ENCODE measurements at places on chromosomes 3 and 15.

DNA sequence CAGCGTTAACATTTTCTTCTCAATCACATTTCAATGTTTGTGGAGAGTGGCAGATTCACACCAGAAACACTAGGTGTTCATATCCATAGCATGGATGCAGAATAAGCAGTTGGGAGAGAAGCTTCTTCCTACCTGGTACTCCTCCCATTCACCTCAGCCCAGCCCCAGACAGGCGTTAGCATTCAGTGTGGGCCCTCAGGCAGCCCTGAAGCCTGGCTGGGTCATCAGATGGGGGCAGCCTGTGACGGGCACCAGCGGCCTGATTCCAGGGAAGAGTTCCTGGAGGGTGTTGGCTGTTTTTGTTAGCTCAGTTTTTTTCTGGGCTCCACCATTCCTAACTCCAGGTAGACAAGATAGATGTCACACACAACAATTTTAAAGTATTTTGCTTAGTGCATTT, 31.1 kb downstream of the APH1B start:
- DNase-seq: no peak

DNA sequence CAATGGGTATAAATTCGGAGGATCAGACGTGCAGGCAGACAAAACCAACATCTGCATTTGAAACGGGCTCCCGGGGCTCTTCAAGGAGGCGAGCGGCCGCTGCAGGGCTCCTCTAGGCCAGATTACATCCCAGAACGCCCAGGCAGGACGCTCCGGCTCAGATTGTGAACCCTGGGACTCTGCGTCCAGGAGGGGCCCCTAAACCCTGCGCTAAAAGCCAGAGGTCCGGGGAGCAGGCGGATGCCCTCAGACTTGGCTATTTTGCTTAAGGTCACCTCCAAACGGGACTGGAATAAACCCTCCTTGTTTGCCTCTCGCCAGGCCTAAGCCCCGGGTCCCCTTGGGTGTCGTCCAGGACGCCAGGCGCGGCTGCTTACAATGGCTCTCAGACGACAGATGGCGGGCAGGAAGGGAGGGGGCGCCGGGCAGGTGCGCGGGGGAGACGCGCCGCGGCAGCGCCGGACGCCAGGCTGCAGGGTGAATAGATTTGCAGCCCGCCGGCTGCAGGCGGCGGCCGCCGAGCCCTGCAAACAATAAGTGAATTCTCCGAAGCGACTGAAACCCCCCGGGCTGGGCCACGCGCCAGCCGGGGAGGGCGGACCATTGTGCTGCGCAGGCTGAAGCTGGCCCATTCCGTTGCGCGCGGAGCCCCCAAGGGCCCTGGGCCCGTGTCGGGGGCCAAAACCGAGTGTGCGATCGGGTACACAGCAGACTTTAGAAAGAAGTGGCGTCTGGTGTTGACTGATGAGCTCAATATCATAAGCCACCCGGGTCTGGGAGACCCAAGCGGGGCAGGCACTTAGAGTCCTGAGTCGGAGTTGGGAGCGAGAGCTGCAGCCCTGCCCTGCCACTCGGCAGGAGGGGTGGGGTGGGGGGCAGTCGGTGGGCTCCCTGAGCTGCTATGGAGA, 32.3 kb upstream of the AMOTL2 start:
- no peak for DNase-seq

DNA sequence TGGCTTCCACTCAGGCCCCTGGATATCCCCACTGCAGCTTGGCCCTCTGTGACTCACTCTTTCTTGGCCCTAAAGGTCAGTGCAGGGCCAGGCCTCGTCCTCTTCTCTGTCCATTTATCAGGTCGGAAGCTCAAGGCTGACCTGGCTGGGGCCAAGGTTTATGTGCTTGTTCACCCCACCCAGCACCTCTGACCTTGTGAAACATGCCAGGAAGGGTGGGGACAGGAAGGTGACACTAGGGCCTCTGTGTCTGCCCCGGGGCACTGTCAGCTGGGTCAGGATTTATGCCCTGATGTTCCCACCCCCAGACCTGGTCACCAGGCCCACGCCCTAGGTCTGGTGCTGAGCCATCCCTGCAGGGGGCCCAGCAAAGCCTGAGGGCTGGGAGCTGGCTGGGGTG, 103.8 kb downstream of the FBLN2 start:
- no peak for DNase-seq

GRCh38 chr15:87477737-87478686, 778.5 kb downstream of the NTRK3 start:
- no peak for DNase-seq

- no peak for DNase-seq
Measured at GRCh38 chr3:72163809-72164634, 379.1 kb upstream of the PROK2 start.

- DNase-seq: no peak
Measured at GRCh38 chr15:76978522-76979330, 16.2 kb upstream of the PSTPIP1 start.

- DNase-seq: no peak
Measured at GRCh38 chr3:107384428-107384827, 7.2 kb downstream of the CCDC54 start.

- no peak for DNase-seq
Measured at GRCh38 chr3:78041486-78041885, 1001.6 kb downstream of the ROBO2 start.

DNA sequence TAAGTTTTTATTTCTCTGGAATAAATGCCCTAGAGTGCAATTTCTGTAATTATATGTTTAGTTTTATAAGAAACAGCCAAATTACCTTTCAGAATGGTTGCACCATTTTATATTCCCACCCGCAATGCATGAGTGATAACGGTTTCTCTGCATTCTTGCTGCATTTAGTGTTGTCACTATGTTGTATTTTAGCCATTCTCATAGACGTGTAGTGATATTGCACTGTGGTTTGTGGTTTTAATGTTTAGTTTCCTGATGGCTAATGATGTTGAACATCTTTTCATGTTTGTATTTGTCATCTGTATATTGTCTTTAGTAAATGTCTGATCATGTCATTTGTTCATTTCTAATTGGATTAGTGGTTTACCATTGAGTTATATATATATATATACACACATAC, 73.0 kb upstream of the GOLIM4 start:
- no peak for DNase-seq

DNA sequence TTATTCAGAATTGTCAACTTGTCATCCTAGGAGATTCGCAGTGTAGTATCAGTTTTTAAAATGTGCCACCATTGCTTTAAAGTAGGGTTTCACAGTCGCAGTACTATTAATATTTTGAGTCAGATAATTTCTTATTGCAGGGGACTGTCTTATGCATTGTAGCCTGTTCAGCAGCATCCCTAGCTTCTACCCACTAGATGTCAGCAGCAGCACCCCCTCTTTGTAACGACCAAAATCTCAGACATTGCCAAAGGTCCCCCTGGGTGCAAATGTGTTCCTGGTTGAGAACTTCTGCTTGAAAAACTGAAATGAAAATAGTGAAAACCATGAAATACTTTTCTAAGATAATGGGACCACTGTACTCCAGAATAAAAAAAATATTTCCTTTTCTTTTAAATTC, 474.8 kb downstream of the CNTN3 start:
- no peak for DNase-seq

- no peak for DNase-seq
Measured at GRCh38 chr3:31203960-31204795, 309.7 kb upstream of the GADL1 start.

DNA sequence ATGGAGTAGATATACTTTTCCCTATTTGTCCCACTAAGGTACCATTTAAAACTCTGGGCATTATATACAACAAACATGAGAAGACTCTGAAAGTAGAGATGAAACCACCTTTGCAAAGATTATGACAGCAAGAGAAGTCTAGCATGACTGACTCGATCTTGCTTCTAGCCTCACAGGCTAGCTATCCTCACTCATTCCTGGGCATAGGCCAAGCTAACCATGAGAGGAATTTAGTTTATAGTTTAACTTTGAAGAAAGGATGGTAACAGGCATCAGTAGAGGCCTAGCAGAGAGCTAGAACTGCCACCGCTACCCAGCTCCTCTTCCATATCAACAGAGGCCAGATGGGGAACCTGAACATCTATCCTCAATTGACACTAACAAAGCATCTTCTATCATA, 63.5 kb upstream of the FSIP1 start:
- DNase-seq: no peak

- DNase-seq: no peak
Measured at GRCh38 chr3:111676211-111677006, 81.3 kb upstream of the ZBED2 start.

DNA sequence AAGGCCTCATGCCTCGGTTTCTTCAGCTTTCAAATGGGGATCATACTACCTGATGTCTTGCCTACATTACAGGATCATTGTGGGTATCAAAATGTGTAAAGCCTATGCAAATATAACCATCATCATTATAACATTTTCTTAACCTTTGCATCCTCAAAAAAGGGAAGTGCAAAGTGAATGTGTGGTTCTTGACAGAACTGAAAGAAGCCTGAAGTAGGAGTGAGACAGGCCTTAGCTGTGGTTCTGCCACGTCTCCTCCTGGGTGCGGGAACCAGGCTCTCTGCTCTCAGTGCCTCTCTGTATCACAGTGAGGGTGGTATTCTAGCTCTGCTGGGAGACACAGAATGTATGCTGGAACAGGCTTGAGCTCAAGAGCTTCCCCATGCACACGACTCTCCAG, 316.9 kb upstream of the ICE2 start:
- no peak for DNase-seq

- no peak for DNase-seq
Measured at GRCh38 chr3:126258670-126259069, 78.3 kb upstream of the ALDH1L1 start.

DNA sequence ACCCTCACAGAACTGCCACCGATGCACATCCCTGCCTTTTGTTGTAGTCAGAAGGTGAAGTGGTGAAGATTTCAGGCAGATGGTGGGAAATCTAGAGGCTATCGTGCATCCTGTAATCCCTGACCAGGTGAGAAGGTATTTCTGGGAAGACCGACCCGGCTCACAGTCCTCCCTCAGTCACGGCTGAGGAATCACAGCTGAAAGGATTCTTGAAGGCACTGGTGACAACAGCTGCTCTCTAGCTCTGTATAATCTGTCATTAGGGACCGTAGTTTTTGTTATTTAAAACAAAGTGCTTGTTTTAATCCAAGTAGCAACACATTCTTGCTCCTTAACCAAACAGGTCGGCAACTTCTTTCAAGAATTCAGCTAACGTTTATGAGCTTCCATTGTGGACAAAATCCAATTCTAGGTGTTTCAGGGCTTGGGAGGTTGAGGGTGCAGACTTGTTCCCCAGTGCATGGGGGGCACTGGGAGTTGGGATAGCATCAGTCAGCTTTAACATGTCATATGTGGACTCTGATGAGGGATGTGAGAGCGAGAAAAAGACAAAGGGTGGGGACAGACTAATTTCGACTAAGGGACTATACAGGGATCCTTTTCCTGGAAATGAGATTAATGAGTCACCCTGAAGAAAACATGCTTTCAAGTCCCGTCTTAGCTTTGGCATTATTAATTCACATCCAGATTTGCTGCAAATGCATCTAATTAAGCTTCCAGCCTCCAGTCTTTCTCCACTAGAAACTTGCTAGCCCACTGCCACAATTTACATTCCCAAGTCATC, 141.0 kb upstream of the RASGRP1 start:
- no peak for DNase-seq

- no peak for DNase-seq
Measured at GRCh38 chr3:163572856-163573255, 1505.4 kb downstream of the SI start.
